Posterior vena cava (tissue), 2 donors: ENCODE measurements at places on chromosomes 16 and 17. TPM values are rescaled to one million over a fixed set of nuclear protein-coding genes. Genes with fewer than 3 reads are reported as not detected.

- DNase-seq, result no peak
Observed at GRCh38 chr17:57247261-57247660, 9.1 kb upstream of the MSI2 start.

DNA sequence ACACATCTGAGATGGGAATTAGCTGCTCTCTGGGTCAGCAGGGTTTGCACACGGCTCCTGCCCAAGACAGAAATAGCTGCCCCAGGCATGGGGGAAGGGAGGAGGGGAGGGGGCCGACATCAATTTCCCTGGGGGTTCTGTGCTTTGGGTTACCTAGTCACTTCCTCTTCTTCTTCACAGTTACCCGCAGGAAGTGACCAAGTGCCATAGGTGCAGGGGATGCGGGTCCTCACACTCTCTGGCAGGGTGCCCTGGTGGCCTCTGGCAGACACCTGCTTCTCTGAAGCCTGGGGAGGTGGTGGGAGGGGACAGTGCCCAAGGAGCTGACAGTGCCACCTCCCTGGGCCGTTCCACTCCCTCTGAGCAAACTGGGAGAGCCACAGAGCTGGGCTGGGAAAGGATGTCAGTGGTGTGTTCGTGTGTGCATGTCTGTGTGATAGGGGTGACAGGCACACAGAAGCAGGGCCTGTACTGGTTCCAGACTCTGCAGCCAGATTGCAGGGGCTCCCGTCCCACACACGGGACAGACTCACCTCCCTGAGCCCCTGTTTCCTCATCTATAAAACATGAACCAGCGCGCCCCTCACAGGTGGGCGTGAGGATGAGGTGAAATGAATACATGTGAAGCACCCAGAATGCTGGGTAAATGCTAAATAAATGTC lies 18.2 kb downstream of the SCN4A start:
- no peak for DNase-seq

DNA sequence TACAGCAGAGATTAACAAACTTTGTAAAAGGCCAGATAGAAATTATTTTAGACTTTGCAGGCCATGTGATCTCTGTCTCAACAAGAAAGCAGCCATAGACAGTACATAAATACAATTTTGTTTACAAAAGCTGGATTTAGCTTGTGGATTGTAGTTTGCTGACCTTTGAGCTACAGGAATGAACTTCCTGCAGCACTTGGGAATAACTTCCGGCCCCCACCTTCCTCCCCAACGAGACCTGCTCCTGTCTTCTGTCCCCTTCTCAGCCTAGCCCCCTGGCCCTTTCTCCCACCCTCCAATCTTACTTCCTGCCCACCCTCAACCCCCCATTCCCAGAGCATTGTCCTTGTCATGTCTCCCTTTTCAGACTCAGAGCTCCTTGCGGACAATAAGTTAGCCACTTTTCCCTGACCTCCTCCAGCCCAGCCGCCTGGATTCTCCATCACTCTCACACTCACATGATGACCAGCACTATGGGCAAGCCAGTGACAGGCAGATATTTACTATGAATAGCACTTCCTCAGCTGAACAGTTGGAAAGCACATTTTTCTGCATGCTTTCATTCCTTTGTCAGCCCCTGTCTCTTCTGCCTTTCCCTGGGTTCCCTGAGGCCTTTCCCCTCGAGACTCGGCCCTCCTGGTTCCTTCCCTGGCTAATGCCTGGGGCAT lies 27.6 kb upstream of the DLX3 start:
- DNase-seq, result peak; percentile 50

DNA sequence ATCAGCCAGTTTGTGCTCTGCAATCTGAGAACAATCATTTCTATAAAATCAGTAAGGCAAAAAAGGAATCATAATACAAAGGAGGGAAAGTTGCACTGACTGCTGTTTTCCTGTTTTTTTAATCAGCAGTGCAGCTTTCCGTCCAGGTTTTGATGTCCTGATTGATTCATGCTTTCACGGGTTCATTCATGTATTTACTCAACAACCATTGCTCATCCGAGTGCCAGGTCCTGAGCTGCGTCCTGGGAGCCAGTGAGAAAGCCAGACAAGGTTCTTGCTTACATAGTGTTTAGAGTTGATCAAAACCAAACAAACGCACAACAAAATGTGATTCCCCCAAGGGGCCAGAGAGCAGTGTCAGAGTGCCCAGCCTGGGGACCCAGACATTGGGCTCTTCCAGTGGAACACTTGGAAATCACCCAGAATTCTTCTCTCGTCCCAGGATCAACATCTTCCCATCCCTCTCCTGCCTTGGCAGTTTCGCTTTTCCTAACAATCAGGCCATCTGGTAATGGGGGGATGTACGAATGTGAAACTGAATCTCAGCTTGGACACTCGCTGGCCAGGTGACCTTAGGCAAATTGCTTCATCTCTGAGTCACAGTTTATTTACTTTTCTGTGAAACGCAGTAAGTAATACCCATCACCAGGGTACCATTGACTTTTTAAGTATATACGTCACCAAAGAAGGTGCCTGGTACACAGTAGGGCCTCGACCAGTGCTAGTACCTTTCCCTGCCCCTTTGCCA lies 13.3 kb upstream of the C1QL1 start:
- DNase-seq, result no peak

- DNase-seq, result no peak
Observed at GRCh38 chr16:88843256-88843655, 13.5 kb downstream of the GALNS start.

- no peak for DNase-seq
Observed at GRCh38 chr17:73316919-73317505, 5.2 kb upstream of the CDC42EP4 start.

GRCh38 chr17:15287538-15288267 lies 22.6 kb upstream of the PMP22 start:
- DNase-seq, result peak; percentile 85

DNA sequence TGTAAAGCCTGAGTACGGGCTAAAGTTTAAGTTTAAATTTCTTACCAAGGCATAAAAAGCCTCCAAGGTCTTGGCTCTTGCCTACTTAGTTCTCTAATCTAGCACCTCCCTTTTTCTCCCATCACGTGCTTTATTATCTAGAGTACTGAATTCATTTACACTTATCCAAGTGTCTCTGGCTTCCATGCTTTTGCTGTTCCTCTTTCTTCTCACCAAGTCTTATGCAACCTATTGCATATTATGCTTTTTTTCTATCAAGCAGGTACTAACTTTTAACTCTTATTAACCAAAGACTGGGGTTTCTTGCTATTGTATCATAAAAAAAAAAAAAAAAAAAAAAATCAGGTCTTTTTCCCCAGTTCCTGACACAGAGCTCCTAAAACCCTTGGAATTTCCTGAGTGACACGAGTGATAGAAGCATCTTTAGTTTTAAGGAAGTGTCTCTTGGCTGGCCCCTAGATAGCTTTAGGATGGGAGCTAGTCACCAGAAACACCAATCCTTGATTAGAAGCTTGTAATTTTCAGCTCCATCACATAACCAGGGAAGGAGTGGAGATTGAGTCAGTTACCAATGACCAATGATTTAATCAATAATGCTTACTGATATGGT lies 44.9 kb downstream of the SSH2 start:
- DNase-seq, result no peak

CCNF gene
- 0.81 TPM for total RNA-seq

CD300E gene
- 1.4 TPM for total RNA-seq
